Activated T-cell treated with anti-CD3 and anti-CD28 coated beads, Interleukin-2, amount 50 U/mL, for 48 hours (primary cell): ENCODE measurements at places on chromosomes 2 and 18.

- no peak for DNase-seq
Measured at GRCh38 chr2:100038011-100038410, 104.4 kb downstream of the AFF3 start.

DNA sequence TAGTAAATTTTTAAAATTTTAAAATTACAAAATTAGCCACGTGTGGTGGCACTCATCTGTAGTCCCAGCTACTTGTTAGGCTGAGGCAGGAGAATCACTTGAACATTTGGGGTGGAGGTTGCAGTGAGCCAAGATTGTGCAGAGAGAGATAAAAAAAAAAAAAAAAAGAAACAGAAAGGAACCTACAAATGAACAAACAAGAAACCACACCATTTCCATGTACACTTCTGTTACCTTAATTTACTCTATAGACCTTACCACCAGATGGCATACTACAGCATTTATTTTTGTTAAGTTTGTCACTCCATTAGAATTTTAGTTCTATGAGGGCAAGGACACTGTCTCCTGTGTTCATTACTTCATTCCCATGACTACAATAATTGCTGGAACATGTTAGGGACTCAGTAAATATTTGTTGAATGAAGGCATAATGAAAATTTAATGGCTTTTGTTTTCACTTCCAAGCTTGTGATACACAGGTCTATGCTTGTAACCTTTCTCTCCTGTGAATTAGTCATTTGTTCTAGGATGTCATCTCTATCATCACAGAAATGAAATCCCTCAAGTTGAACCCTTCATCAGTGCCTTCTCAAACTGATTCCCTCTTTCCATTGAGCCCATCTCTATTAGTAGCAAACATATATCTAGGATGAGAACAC, 76.0 kb downstream of the ARHGAP15 start:
- no peak for DNase-seq

- DNase-seq, result peak; percentile 12
Measured at GRCh38 chr18:48828691-48829442, 121.9 kb downstream of the SMAD7 start.

- DNase-seq, result peak; percentile 46
Measured at GRCh38 chr2:101150306-101151145, 656 bp downstream of the TBC1D8 start.

DNA sequence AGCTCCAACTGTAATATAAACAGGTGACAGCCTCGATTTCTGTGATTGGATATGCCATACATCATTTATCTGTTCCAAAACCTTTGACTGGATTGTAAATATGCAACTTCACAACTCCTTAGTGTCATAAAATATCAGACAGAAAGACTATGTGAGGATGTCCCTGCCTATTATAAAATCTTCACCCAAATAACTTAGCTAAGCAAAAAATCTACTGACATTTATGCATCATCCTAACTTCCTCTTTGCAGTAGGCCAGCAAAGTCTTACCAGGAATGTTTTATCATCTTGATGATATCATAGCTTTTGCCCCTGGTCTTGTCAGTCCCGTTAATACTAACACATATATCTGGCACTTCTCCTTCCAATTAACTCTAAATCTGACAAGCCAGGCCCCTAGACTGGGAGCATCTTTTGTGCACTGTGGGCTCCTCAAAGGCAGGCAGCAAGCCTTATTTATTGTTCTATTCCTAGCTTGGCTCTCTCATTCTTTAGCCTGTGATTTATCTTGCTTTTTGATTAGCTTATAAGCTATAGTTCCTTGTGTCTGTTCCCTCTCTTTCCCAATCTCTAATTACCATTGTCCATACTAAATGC, 356.5 kb upstream of the HNMT start:
- DNase-seq, result no peak

DNA sequence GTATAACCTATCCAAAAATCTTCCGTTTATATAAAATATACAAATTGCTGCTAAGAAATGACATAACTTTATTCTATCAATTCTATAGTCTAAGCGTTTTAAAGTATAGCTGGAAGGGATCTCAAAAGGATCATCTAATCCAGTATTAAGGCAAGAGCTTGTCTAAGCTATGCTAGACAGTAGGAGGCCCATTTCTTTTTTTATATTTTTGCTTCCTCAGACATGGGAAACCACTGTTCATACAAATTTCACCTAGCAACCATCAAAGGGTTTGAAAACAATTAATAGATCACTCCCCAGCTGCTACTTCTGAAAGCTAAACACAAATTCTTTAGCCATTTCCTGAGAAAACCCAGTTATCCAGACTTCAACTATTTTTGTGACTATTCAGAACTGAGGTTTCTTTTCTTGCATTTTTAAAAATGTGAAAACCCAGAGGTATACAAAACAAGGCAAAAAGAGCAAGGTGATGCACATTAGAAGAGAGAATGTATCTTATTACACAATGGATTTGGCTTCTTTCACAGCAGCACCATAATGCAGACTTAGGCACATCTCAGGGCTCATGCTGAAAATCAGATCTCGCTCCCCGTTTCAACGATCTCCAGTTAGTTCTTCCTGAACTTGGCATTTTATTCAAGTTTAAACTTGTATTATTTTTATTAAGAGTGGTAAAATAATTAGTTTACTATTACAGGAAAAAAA, 274.4 kb downstream of the LRP1B start:
- no peak for DNase-seq

GRCh38 chr2:215418064-215418963, 17.6 kb downstream of the FN1 start:
- DNase-seq, result no peak

DNA sequence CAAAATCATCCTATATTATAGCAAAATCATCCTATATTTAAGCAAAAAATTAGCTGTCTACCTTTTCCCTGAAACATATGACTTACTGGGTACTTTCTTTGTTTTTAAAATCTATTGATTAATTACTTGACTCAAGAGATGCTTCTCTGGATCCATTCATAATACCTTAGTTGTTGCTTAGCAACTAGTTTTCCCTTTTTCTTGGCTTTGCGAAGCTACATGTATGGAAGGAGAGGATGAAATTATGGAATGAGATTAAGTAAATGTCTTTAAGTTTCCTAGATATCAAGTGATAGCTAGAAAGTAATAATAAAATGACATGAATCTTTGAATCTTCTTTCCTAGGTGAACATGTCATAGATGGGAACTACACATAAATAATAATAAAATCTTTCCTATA, 1033.2 kb upstream of the FAM98A start:
- DNase-seq, result no peak
